ENCODE measurements at places on chromosomes 1 and 21.

GRCh38 chr21:21163904-21164303, 165.7 kb downstream of the NCAM2 start:
- no peaks in the 10 kb centered on the region for H3K4me1 ChIP-seq
- no peak overlapping the region for H3K4me3 ChIP-seq
- H3K36me3 ChIP-seq = no peaks in the 10 kb centered on the region
- H3K27me3 ChIP-seq = no peaks in the 10 kb centered on the region
- no peak overlapping the region for H3K27ac ChIP-seq

DNA sequence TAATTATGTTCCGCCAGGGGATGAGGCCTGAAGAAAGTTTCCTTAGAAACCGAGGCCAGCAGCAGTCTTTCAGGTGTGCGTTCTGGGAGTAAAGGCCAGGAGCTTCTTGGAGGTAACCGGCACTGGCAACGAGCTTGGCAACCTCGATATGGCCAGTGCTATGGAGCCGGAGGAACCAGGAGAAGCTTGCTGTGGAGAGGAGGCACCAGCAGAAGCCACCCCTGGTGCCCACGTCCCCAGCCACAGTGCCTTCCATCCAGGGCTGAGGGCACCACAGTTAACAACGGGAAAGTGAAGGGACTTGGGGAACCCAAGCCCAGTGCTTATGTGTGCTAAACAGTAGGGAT, 41.5 kb upstream of the LIN9 start:
- H3K4me3 ChIP-seq = no peak overlapping the region
- no peaks in the 10 kb centered on the region for H3K4me1 ChIP-seq
- no peaks in the 10 kb centered on the region for H3K36me3 ChIP-seq
- no peak for DNase-seq

- no peaks in the 10 kb centered on the region for H3K27me3 ChIP-seq
- H3K4me1 ChIP-seq = no peaks in the 10 kb centered on the region
- no peak overlapping the region for H3K27ac ChIP-seq
- H3K36me3 ChIP-seq = no peaks in the 10 kb centered on the region
These were observed 29.9 kb upstream of the EXO1 start for GRCh38 chr1:241817956-241818612.

DNA sequence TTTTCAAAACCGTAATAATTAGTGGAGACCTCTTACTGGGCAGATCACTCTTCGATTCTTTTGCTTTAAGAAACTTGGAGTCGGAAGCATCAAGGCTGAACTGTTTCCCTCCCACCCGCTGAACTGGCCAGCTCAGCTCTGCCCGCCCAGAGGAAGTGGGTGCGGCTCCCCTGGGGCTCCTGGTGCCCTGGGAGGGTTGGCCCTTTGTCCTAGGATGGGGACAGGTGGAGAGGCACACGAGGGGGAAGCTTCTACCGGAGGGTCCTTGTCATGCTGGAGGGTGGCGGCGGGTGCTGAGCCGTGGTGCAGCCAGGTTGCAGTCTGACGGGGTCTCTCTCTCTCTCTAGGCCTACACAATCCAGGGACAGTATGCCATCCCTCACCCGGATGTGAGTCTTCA, 64.3 kb upstream of the COL6A1 start:
- H3K4me3 ChIP-seq = no peak overlapping the region
- DNase-seq = no peak
- H3K27ac ChIP-seq = no peak overlapping the region
- peaks cover 9% of the 10 kb centered on the region for H3K4me1 ChIP-seq
- H3K27me3 ChIP-seq = no peaks in the 10 kb centered on the region

DNA sequence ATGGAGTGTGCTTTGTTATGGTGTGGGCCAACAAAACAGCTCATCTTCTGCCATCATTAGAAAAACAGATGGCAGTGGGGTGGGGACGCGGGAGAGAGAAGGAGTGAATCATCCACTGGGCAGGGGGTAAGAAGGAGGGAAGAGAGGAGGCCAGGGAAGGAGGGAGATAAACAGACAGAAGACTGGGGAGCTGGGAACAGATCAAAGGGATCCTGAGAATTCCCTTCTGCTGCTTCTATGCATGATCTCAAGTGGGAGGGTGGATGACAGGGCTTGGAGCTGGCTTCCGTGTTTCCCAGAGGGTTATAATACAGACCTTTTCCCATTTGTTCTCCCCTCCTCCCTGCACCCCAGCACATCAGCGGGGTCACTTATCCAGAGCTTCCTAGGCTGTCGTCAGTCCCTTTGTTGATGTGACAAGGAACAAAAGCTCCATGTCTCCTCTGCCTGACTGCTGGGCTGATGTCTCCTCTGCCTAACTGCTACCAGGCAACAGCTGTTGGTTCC, 338.6 kb downstream of the PAPPA2 start:
- H3K4me1 ChIP-seq = no peaks in the 10 kb centered on the region
- no peak for DNase-seq
- H3K4me3 ChIP-seq = no peak overlapping the region
- no peaks in the 10 kb centered on the region for H3K27me3 ChIP-seq
- no peak overlapping the region for H3K27ac ChIP-seq

DNA sequence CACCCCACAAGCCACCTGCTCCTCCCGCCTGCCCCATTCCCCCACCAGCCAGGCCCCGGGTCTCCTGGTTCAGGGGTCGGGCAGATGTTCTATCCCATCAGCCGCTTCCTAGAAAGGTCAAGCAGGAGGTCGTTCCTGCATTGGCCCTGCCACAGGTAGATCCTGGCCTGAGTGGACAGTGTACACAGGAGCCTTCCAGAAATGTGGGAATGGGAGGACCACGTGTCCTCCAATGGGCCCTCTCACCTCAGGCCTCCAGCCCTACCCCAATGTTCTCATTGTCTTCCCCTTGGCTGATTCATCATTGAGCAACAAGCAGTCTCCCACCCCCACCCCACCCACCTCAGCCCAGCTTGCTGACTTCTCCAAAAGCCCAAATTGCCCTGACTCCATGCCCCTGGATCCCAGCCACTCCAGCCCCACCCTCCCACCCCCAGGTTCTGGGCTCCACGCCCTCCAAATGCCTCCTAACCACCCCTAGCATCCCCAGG, 2.1 kb downstream of the S100A16 start:
- no peak for DNase-seq
- H3K27ac ChIP-seq = no peak overlapping the region
- H3K4me3 ChIP-seq = no peak overlapping the region
- no peaks in the 10 kb centered on the region for H3K4me1 ChIP-seq

- H3K4me3 ChIP-seq = no peak overlapping the region
- no peaks in the 10 kb centered on the region for H3K27me3 ChIP-seq
- H3K27ac ChIP-seq = no peak overlapping the region
- no peaks in the 10 kb centered on the region for H3K4me1 ChIP-seq
- DNase-seq = no peak
- H3K36me3 ChIP-seq = peaks cover 31% of the 10 kb centered on the region
These were observed 34.0 kb upstream of the SLC45A3 start for GRCh38 chr1:205714190-205714905.

GRCh38 chr21:45655124-45655523, 11.6 kb downstream of the PCBP3 start:
- no peaks in the 10 kb centered on the region for H3K4me1 ChIP-seq
- H3K36me3 ChIP-seq = no peaks in the 10 kb centered on the region
- no peaks in the 10 kb centered on the region for H3K27me3 ChIP-seq
- no peak overlapping the region for H3K27ac ChIP-seq
- no peak for DNase-seq
- H3K4me3 ChIP-seq = no peak overlapping the region

- no peaks in the 10 kb centered on the region for H3K27me3 ChIP-seq
- H3K27ac ChIP-seq = no peak overlapping the region
- H3K36me3 ChIP-seq = no peaks in the 10 kb centered on the region
These were observed 131.8 kb downstream of the PDE4B start for GRCh38 chr1:65924471-65924870.

DNA sequence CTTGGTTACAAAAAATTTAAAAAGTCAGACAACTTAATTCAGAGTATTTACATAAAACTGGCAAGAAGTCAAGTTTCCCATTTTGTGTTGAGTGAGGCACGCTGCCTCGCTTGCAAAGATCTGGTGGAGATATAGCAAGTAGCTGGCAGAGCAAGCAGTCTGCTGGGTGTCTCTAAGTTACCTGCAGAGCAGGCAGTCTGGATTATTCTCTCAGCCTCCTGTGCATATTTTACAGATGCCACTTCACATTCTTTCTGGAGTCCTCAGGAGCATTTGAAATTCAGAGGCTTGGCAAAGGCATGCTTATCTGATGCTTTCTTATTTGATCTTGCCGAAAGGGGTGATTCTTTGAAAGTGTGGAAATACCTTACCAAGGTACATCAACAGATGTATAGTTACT, 640.4 kb upstream of the ADGRL4 start:
- no peaks in the 10 kb centered on the region for H3K36me3 ChIP-seq
- H3K27ac ChIP-seq = no peak overlapping the region
- no peak for DNase-seq
- H3K4me3 ChIP-seq = no peak overlapping the region

GRCh38 chr21:28704746-28705145, 287.9 kb downstream of the LTN1 start:
- no peaks in the 10 kb centered on the region for H3K36me3 ChIP-seq
- no peaks in the 10 kb centered on the region for H3K27me3 ChIP-seq
- no peaks in the 10 kb centered on the region for H3K4me1 ChIP-seq
- H3K27ac ChIP-seq = no peak overlapping the region
- H3K4me3 ChIP-seq = no peak overlapping the region

DNA sequence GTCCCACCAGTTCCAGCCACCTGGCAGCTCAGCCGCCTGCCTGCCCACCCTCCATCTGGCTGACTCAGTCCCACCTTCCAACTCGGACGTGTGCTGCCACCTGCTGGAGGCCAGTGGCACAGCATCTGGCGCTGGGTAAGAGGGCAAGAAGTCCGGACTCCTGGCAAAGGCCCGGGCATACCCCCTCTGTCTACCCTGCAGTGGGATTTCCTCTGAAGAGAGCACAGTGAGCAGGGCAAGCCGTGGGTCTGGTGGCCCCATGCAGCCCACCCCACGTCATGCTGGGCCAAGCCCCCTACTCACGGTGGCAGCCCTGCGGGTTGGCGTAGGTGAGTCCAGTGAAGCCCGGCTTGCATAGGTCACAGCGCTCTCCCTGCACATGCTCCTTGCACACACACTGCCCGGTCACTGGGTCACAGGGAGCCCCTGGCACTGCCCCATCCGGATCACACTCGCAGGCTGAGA, 24.5 kb downstream of the LAMB3 start:
- peaks cover 5% of the 10 kb centered on the region for H3K4me1 ChIP-seq
- no peak overlapping the region for H3K27ac ChIP-seq
- no peaks in the 10 kb centered on the region for H3K36me3 ChIP-seq
- peak; percentile 56 for DNase-seq

GRCh38 chr21:24428591-24429199, 1178.6 kb downstream of the MRPL39 start:
- H3K27ac ChIP-seq = no peak overlapping the region
- no peak for DNase-seq
- no peak overlapping the region for H3K4me3 ChIP-seq
- H3K36me3 ChIP-seq = no peaks in the 10 kb centered on the region

DNA sequence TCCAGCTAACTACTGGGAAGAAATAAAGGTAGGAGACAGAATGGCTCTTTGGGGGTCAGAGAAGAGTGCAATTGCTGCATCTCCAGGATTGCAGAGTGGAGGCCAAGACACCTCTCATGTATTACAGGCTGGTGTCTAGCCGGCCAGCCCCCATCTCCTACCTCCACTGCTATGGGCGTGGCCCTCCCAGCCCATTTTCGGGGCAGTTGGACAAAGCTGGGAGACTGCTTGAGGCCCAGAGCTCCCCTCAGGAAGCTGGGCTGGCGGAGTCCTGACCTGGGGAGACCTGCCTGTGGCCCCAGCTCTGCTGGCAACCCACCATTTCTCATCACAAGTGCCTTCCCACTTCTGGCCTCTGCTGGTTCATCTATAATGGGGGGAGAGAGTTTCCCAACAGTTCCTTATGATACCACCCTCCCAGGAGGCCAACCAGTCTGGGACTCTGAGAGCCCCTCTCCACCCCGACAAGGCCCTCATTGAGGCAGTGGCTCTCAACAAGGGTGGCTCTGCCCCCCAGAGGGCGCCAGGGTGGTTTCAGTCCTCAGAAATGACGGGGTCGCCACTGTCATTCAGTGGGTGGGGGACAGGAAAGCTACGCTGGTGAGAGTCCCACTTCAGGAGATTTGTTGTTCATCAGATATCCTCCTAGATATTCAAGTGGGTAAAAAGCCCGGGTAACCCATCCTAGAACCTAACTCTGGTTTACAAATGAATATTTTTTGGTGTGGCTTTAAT, 11.5 kb downstream of the RAP1GAP start:
- H3K36me3 ChIP-seq = no peaks in the 10 kb centered on the region
- H3K27ac ChIP-seq = no peak overlapping the region
- DNase-seq = no peak

- no peaks in the 10 kb centered on the region for H3K36me3 ChIP-seq
- no peak for DNase-seq
- H3K4me3 ChIP-seq = no peak overlapping the region
- H3K27ac ChIP-seq = no peak overlapping the region
- no peaks in the 10 kb centered on the region for H3K4me1 ChIP-seq
- H3K27me3 ChIP-seq = no peaks in the 10 kb centered on the region
These were observed 56.5 kb upstream of the BACH1 start for GRCh38 chr21:29242201-29242600.

- no peak overlapping the region for H3K4me3 ChIP-seq
- DNase-seq = no peak
- no peaks in the 10 kb centered on the region for H3K27me3 ChIP-seq
These were observed 65.8 kb upstream of the IGSF21 start for GRCh38 chr1:18041685-18042355.

GRCh38 chr1:212030936-212031528, 4.3 kb downstream of the INTS7 start:
- DNase-seq = no peak
- no peaks in the 10 kb centered on the region for H3K36me3 ChIP-seq
- no peaks in the 10 kb centered on the region for H3K27me3 ChIP-seq

GRCh38 chr1:193404236-193404635, 217.8 kb upstream of the B3GALT2 start:
- peaks cover 8% of the 10 kb centered on the region for H3K4me1 ChIP-seq
- H3K36me3 ChIP-seq = no peaks in the 10 kb centered on the region
- no peak overlapping the region for H3K4me3 ChIP-seq
- no peak overlapping the region for H3K27ac ChIP-seq
- no peaks in the 10 kb centered on the region for H3K27me3 ChIP-seq

DNA sequence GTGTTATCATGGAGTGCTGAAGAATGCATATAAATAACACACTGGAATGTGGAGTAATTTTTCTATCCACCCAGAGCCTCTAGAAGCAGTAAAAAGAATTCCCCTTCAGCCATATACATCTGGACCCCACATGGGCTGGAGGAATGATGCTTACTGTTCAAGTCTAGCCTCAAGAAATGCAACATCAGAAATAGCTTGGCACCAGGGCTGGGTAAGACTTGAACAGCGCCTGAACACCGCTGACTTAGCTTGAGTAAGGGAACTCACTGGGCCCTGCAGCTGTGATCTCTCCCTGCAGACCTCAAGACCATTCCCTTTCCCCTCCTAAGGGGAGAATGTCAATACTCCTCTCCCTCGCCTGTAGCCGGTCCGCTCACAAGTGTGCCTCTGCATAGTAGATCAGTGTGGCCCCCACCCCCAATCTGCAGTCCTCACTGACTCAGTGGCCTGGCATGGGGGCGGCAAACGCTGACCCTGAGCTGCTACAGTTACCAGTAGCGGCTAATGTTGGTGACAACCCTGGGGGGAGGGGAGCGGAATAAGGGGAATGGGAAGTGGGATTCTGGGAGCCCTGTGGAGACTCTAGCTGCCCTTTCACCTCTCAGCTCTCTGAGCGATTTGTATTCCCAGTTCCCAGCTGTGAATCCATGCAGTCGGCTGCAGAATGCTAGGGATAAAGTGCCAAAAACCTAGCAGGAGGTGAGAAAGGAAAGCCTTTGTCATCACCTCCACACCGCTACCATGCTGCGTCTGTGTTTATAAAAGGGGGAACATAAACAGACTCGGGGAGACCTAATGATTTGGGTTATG, 483.9 kb downstream of the DISC1 start:
- no peaks in the 10 kb centered on the region for H3K4me1 ChIP-seq
- H3K4me3 ChIP-seq = no peak overlapping the region

GRCh38 chr21:25907573-25908275, 173.0 kb downstream of the GABPA start:
- H3K27ac ChIP-seq = no peak overlapping the region
- no peak for DNase-seq
- H3K36me3 ChIP-seq = no peaks in the 10 kb centered on the region
- no peaks in the 10 kb centered on the region for H3K4me1 ChIP-seq
- H3K27me3 ChIP-seq = no peaks in the 10 kb centered on the region
- no peak overlapping the region for H3K4me3 ChIP-seq

All from effector memory CD4-positive, alpha-beta T cell (primary cell).